Suppressor macrophage treated with lipopolysaccharide for 4 hours (primary cell): ENCODE measurements at places on chromosomes 16 and 17.

DNA sequence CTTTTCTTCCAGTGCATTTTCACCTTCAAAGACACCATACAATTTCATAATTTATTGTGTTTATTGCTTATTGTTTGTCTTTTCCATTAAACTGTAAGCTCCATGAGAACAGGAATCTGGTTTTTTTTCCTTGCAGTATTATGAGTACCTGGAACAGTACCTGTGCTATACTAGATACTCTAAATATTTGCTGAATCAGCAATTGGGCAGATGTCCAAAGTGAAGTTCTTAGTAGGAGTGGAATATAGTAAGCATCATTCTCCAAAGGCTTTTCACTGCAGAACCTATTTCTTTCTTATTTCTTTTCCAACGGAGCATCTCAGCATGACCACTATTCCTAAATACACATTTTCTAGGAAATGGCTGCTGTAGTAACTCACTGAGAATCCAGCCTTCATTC lies 269.0 kb upstream of the CCL2 start:
- DNase-seq = no peak

GRCh38 chr17:7026471-7027115 lies 3.7 kb downstream of the BCL6B start:
- DNase-seq = no peak

DNA sequence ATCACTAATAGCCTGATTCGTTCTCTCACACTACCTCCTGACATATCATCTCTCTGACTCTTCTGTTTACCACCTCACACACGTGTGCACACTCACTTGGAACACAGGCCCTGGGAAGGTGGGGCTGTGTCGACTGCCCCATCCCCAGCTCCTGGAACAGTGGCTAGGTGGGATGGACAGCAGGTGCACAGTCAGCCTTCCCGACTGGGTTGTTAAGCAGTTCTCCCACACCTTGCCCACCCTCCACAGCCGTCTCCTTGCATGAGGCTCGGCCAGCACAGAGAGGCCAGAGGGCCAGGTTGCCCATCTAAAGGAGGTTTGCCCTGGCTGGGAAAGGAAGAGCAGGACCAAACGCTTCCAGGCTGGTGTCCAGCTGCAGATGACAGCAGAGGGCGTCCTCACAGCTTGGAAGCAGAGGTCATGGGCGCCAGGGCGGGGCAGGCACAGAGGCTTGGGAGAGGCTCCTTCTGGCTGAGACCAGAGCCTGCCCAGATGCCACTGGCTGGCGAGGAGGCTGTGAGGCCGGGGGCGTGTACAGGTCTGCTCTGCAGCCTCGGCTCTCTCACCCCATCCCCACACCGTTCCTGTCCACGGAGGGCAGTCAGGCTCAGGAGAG lies 92.8 kb downstream of the AMFR start:
- peak; percentile 9 for DNase-seq

GRCh38 chr17:18185391-18185790 lies 1.8 kb downstream of the ALKBH5 start:
- DNase-seq = no peak

DNA sequence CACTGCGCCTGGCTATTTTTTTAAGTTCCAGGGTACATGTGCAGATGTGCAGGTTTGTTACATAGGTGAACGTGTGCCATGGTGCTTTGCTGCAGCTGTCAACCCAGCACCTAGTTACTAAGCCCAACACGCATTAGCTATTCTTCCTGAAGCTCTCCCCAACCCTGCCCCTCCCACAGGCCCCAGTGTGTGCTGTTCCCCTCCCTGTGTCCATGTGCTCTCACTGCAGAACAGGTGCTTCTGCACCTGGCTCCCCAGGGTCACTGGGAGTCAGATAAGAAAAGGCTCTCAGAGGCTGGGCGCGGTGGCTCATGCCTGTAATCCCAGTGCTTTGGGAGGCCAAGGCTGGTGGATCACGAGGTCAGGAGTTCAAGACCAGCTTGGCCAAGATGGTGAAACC lies 6.2 kb downstream of the HASPIN start:
- no peak for DNase-seq

- DNase-seq = no peak
These were observed 212.7 kb downstream of the MRTFB start for GRCh38 chr16:14283786-14284185.

DNA sequence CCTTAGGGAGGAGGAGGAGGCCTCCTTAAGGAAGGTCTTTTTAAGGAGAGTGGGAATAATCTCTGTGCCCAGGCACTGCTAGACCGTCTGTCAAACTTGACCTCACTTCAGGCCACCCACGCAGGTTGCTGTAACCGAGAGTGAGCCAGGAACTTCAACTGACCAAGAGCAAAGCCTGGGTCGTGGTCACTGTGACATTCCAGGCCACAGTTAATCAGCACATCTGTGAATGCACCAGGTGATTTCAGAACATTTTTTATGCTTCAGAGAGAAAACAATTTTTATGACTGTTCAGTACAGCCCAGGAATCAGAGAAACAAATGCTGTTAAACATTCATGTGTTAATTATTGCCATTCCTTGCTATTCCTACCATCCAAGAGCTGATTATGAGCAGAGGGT lies 226.6 kb upstream of the ASIC2 start:
- no peak for DNase-seq

- DNase-seq = no peak
These were observed 6.6 kb upstream of the TMEM204 start for GRCh38 chr16:1526608-1527555.

- DNase-seq = no peak
These were observed 9.2 kb downstream of the LIG3 start for GRCh38 chr17:34989473-34989872.

GRCh38 chr16:68313116-68313515 lies 2.3 kb downstream of the PRMT7 start:
- DNase-seq = no peak

GRCh38 chr17:27494192-27495091 lies 38.2 kb downstream of the KSR1 start:
- DNase-seq = peak; percentile 80

- DNase-seq = peak; percentile 73
These were observed at the start of gene TK2 for GRCh38 chr16:66549284-66550131. TSS of gene TK2 (minus strand) at chr16:66550122. CDS start at chr16:66550061, 61 bp downstream.

GRCh38 chr16:10300905-10301304 lies 85.0 kb upstream of the ATF7IP2 start:
- DNase-seq = no peak

DNA sequence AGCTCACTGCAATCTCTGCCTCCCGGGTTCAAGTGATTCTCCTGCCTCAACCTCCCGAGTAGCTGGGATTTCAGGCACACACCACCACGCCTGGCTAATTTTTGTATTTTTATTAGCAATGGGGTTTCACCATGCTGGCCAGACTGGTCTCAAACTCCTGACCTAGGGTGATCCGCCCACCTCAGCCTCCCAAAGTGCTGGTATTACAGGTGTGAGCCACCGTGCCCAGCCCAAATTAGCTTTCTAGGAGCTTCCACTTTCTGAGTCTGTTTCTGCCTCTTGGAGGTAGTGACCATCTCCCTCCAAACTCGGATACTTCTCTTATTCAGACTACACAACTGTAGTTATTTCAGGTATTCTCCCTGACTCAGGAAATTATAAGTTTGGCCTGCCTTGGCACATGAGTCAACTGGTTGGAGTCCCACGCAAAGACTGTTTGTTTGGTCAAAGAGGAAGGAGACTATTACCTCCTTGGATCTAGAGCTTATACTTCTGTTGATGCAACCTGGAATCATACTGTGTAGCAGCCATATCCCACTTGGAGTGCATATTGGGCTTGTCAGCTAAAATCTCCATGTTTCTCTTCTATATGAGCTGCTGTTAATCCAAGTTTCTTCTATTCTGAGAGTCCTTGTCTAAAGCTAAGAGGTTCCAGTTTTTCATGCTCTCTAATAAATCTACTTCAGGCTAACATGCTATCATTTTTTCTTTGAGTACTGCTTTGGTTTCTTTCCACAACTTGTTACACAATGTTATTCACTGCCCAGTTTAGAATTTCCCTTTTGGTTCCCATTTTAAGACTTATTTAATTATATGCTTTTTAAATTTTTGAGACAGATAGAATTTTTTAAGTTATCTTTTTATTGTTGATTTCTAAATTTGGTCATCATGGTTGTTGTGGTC lies 7.5 kb downstream of the IL4R start:
- DNase-seq = peak; percentile 74

- DNase-seq = no peak
These were observed 5.4 kb upstream of the EFCAB13 start for GRCh38 chr17:47318197-47318918.

- no peak for DNase-seq
These were observed 18.1 kb upstream of the BCO1 start for GRCh38 chr16:81220349-81220748.

DNA sequence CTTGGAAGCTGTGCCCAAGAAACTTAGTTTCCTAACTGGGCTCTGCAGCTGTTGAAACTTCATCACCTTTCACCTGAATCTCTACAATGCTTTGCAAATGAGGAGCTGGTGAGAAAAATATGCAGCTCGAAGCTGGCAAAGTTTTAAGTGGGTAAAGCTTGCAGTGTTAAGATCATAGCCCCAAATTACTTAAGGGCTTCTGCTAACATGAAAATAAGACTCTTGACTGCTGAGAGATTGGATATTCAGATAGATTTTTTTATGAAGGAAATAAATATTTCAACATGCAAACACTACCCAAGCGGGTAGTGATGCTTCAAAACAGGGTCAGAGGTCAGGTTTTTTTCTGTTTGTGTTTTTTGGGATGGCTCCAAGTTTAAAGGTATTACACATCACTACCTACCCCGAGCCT lies 278.7 kb downstream of the FTO start:
- DNase-seq = no peak

- DNase-seq = no peak
These were observed 5.5 kb upstream of the ZG16B start for GRCh38 chr16:2824626-2825025.

GRCh38 chr16:20952139-20952920 lies 51.8 kb downstream of the LYRM1 start:
- no peak for DNase-seq

GRCh38 chr17:14731591-14731990 lies 430.7 kb downstream of the HS3ST3B1 start:
- DNase-seq = no peak

DNA sequence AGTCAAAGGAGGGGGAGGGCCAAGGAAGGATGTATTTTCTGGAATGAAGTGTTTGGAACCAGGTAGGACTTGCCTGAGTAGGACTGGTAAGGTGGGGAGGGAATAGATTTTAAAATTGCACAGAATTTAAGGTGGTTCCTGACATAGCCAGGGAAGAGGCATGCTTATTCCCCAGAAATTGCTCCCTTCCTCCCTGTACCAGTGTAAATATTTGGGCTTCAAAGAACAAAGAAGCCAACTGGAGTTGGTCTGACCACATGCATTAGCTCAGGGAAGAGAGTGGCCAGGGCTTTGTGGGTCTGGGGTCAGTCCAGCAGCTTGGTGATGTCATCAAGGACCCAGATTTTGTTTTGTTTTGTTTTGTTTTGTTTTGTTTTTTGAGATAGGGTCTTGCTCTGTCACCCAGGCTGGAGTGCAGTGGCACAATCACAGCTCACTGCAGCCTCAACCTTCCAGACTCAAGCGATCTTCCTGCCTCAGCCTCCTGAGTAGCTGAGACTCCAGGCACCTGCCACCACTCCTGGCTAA lies 9.3 kb upstream of the MRTFB start:
- no peak for DNase-seq

DNA sequence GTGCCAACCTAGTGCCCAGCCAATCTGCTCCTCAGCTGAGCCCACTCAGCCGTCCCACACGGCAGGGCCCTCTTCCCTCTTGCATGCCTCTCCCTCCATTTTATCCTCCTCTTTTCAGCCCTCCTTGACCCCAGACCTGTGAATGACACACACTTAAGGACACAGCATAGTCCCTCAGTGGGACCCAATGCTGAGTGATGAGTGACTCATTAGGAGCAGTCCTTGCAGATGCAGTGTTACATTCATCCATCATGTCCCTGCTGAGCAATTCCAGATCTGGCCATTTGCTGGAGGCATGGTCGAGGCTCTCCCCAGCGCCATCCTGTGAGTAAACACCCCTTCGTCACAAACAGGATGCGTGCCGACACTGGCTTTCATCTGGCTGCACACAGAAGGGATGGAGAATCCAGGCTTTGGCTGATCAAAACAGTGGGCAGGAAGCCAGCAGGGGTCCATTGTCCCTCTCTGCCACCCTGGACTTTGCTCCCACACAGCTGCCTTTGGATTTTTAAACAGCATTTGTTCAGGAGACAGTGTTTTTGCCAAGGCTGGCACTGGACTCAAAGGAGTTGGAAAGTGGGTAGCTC lies 122.6 kb downstream of the AXIN2 start:
- DNase-seq = no peak

- DNase-seq = no peak
These were observed 14.3 kb upstream of the NUBP1 start for GRCh38 chr16:10729104-10730048.

GRCh38 chr16:85608515-85608885 lies 4.6 kb upstream of the GSE1 start:
- no peak for DNase-seq

- no peak for DNase-seq
These were observed 155.2 kb upstream of the EEF2KMT start for GRCh38 chr16:5252791-5253190.

DNA sequence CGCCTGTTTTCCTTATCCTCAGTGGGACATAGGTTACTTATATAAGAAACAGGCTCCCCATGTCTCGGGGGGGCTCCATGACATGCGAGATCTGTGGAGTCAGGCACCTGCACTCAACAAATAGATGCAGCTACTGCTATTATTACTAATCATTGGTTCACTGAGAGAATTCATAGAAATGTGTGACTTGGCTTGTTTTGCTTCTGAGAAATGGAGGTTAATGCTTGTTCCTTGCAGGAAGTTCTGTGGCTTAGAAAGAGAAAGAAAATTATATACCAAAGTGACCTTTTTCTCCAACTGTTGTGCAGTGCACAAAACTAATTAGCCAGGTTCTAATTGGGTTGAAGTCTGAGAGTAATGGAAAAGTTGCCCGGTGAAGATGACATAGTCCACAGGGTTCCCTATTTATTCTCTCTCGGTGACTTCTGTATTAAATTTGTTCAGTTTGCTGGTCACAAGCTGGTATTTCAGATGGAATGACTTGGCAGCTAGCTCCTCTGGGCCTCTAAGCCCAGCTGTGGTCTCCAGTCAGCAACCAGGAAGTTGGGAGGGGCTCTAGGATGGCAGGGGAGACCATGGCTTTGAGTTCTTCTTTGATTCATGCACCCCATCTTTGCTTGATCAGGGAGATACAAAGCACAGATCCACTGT lies 17.6 kb upstream of the MAF start:
- no peak for DNase-seq

DNA sequence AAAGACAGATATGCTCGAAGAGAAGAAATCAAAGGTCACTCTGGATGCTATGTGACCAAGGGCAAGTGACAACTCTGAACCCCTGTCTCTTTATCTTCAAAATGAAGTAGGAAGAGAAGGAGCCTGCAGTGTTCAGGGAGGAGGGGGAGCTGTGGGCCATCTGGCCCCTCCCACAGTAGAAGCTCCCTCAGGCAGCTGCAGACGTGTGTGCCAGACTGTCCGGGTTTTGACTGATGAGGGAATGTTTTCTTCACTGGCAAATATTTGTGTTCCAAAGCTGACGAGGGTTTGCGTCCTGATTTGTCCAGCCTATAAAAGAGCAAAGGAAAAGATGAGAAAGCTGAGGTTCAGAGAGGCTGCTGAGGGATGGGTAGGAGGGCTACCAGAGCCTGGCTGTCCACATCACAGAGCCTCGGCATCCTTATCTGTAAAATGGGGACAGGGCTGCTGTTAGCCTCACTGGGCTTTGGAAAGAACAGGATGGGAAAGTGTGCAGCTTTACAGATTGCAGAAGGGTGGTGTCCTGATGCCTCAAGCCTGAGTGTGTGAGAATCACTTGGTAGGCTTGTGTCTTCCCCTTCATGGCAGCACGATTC lies 1.8 kb upstream of the GINS2 start:
- no peak for DNase-seq

- DNase-seq = no peak
These were observed 79.8 kb downstream of the TBC1D16 start for GRCh38 chr17:79955691-79956440.

- DNase-seq = no peak
These were observed 11.9 kb downstream of the CAMKK1 start for GRCh38 chr17:3880983-3881382.
